ENCODE measurements at places on chromosomes 12 and 14. TPM values are rescaled to one million over a fixed set of nuclear protein-coding genes. Genes with fewer than 3 reads are reported as not detected.
A peak's percentile ranks its signal among the peaks of the same experiment; 100 is the strongest.

Gene TTC9
- 5.2 TPM for total RNA-seq

DNA sequence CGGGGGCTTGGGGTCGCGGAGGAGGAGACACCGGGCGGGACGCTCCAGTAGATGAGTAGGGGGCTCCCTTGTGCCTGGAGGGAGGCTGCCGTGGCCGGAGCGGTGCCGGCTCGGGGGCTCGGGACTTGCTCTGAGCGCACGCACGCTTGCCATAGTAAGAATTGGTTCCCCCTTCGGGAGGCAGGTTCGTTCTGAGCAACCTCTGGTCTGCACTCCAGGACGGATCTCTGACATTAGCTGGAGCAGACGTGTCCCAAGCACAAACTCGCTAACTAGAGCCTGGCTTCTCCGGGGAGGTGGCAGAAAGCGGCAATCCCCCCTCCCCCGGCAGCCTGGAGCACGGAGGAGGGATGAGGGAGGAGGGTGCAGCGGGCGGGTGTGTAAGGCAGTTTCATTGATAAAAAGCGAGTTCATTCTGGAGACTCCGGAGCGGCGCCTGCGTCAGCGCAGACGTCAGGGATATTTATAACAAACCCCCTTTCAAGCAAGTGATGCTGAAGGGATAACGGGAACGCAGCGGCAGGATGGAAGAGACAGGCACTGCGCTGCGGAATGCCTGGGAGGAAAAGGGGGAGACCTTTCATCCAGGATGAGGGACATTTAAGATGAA lies 630 bp downstream of the FOS start:
- peak; percentile 92 for DNase-seq
- peaks cover 7% of the 10 kb centered on the region for H3K36me3 ChIP-seq
- H3K4me3 ChIP-seq, result peak overlapping the region; percentile 81

- H3K27me3 ChIP-seq, result no peaks in the 10 kb centered on the region
- H3K36me3 ChIP-seq, result no peaks in the 10 kb centered on the region
- no peak for DNase-seq
Measured at GRCh38 chr12:129496226-129496625, 407.6 kb downstream of the TMEM132D start.

Gene DPF3
- 2.8 TPM for total RNA-seq

Gene VRTN
- total RNA-seq, result not detected

- H3K4me3 ChIP-seq, result no peak overlapping the region
- no peaks in the 10 kb centered on the region for H3K36me3 ChIP-seq
- no peaks in the 10 kb centered on the region for H3K27me3 ChIP-seq
- H3K27ac ChIP-seq, result no peak overlapping the region
- no peaks in the 10 kb centered on the region for H3K4me1 ChIP-seq
Measured at GRCh38 chr12:71749666-71750065, 5.0 kb upstream of the RAB21 start.

Gene TAS2R14
- total RNA-seq, result 3.9 TPM

Gene PZP
- total RNA-seq, result 0.31 TPM

DNA sequence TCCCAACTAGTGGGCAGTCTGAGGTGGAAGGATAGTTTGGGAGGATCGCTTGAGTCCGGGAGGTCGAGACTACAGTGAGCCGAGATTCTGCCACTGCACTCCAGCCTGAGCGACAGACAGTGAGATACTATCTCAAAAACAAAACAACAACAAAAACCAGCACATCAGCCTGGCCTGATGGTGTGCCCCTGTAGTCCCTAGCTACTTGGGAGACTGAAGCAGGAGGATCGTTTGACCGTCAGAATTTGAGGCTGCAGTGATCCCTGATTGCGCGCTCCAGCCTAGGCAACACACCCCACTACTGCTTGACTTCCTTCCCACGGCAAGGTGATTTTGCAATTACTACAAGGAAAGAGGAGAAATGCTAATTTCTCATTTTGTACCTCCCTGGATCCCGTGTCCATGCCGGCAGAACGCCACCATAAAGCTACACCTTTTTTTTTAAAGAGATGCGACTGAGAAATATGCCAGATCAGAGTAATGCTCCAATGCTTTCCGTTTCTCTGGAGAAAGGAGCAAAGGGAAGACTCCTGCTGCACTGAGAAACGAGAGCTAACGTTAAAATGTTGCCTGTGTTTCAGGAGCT lies 672 bp upstream of the SCFD1 start:
- H3K27me3 ChIP-seq, result no peaks in the 10 kb centered on the region
- H3K36me3 ChIP-seq, result no peaks in the 10 kb centered on the region
- H3K4me3 ChIP-seq, result peak overlapping the region; percentile 95
- peak overlapping the region; percentile 84 for H3K27ac ChIP-seq
- peaks cover 5% of the 10 kb centered on the region for H3K4me1 ChIP-seq

Measured in kidney (tissue), 22 donors.